ENCODE measurements at places on chromosomes 12 and 14.

DNA sequence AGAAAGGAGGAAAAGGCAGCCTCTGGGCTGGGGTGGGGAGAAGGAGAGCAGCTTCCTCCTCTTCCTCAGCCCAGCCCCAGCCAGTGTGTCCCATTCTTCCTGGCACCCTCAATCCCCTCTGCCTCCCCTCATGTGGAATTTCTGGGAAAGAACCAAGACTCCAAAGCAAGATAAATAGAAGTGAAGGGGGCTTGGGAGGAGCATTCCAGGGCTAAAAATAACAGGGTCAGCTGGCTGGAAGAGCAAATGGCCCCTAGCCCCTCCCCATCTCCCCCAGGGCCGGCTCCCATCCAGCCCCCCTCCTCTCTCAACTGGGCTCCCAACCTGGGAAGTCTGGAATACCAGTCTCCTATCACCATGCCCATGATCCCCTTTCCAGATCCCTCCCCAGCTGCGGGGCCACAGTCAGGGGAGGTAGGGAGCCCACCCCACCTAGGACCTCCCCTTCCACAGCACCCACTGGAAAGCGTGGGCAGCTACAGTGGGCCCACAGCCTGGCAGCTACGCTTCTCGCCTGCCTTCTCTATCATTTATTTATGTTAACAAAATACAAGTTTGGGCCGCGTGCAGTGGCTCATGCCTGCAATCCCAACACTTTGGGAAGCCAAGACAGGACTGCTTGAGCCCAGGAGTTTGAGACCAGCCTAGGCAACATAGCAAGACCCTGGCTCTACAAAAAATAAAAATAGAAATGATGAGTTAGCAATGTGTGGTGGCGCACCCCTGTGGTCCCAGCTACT, 88.3 kb downstream of the IRF2BPL start:
- DNase-seq = no peak

DNA sequence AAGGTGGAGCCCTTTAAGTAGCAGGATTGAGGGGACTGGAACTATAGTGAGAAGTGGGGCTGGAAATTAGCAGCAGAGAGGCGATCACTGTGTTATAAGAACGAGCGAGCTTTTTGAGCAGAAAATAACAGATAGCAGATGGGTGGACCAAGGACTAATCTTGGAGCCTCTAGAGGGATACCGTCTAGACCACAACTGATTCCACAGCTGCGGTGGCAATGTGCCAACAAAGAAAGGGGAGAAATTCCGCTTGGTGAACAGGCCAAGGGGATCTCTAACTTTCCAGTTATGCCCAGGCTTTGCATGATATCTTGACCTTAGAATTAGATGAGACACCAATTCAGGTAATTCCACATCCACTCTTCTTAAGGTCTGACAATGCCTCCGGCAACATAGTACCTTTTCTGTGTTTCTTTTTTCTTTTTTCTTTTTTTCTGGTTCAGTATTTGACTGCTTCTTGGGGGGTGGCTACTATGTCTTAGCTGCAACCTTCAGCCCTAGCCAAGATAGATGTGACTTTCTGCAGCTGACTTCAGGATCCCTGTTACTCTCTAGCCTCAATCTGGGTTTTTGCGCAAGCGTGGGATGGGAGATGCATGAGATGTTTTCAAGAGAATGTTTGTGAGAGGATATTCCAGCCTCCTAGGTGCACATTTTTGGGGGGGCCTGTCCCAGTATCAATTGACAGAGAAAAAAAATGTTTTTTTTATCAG, 143.4 kb upstream of the CPSF6 start:
- DNase-seq = no peak

DNA sequence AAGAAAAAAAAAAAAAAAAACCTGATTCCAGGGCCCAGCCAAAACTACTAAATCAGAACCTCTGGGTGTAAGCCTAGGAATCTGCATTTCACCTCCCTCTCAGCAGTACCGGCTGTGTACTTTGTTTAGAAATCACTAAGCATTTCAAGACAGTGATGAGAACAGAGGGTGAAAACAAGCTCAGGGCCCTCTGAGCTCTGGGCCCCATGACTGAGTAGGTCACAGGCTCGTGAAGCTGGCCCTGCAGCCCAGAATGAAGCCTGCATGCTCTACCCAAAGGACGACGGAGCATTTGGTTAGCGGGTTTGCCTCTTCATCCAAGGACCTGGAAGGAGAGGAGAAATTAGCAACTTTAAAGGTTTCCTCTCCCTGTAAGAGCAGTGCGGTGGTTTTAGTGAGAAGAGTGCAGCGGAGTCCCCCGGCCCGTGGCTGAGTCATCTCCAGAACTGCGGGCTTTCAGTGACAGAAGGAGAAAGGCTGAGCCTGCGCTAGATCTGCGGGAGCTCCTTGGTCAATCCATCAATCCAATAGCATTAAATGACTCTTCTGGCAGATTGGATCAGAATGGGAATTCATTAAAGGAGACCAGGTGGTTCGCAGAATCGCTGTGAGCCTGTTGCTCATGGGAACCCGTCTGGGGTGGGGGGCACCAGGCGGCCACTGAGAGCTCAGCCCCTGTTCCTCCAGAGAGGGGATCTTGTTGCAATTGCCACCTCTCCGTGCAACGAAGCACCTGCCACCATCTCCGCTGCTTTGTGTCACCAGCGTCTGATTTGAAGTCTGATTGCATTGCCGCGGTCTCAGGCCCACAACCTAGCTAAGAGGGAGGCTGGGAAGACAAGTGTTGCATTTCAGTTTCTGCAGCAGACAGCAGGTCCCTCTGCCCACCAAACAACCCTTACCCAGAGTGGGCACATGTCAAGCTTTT, 7.3 kb downstream of the IL31 start:
- DNase-seq = peak; percentile 10

- no peak for DNase-seq
These were observed 52.6 kb downstream of the GPHB5 start for GRCh38 chr14:63266106-63266505.

DNA sequence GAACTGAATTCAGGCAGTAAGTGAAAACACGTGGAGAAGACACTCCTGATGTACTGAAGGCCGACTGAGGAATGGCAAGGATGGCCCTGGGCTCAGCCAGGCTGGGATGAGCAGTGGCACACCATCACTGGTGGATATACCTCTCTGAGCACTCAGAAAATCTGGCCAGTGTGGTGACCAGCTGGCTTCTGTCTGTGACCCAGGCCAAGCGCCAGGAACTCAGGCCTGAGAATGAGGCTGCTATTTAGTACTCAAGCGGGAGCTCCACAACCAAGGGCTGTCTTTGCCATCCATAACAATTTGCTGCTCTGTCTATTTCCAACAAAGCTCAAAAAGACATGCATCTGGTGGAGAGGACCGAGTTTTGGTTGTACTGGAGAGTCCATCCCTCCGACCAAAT, 586.3 kb downstream of the BCL11B start:
- no peak for DNase-seq

All from stimulated activated CD4-positive, alpha-beta T cell treated with anti-CD3 and anti-CD28 coated beads, TNF-alpha, amount 100 ng/mL, for 24 hours (primary cell).